ENCODE measurements at places on chromosomes 4 and X. TPM values are rescaled to one million over a fixed set of nuclear protein-coding genes. Genes with fewer than 3 reads are reported as not detected.

DNA sequence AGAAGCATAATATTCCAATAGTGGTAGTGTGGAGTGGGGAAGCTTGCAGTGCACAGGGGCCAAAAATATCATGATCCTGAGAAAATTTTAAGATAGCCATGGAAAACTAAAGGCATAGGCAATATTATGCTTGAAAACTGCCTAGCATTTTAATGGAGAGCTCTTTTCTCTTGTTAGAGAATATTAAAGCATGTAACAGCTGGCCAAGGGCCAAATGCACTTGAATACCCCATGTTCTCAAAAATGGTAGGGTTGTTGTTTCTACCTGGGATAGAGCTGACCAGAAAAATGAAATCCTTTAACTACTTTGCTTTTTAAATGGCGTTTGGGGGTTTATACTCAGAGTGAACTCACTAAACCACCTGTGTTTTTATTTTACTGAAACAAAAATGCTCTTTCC, 739.6 kb upstream of the SLIT2 start:
- no peak for DNase-seq

DNA sequence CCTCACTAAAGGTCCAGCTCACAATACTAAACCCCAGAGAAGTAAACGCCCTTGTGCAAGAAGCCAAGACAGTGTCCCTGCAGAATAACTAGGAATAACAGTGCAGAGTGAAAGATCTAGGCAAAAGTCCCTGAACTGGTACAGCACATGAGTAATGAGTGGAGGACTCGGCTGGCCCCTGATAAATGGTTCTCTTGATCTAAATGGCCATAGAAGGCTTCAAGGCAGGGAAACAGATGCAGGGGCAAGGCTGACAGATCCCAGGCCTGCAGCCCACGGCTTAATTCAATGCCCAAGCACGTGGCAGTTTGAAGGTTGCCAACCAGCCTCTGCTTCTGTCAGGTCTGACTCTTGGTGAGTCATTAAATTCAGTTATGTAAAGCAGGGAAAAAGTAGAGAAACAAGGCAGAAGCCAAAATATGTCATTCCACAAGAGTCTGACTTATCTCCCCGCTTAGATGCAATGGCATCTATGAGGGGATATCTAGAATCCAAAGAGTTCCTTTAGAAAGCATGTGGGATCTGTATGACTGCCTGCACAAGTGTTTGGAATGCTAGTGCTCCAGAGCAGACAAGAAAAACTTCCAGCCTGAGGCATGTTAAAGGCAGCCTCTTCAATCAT, 121.3 kb downstream of the PRDM5 start:
- no peak for DNase-seq

DNA sequence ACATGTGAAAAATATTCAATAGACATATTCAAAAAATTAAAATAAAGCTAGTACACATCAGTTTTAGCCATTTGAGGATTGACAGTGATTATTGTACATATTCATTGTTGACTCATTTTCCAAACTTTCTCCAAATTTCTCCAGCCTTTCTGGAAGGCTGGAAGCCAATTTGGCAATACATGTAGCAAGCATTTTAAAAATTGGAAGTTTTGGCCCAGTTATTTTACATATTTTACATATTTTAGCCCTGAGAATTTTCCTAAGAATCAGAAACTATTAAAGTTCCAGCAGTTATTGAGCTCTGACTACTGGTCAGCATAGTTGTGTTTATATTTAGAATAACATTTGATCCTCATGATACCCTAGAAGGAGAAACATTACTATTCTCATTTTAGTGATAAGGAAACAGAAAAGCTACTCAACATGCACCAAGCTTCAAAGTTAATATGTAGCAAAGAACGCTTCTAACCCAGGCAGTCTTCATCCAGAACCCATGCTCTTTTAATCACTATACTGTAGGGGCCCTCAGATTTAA, 3.2 kb downstream of the CABS1 start:
- no peak for DNase-seq

DNA sequence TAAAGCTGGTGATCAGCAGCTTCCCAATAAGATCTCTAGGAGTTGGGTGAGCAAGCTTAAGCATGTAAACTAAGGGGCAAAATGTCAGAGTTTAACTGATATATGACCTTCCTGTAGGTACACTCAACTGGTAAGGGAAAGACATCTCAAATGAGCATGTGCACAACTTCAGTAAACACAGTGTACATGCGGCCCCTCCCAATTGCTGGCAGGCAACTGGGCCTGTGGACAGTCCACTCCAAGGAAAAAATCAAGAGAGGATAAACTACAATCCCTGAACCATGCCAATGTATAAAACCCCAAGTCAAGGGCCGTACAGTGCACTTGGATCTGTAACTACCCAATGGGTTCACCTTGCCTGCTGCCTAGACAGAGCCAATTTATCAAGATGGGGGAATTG, 4.9 kb upstream of the NAA11 start:
- no peak for DNase-seq

DNA sequence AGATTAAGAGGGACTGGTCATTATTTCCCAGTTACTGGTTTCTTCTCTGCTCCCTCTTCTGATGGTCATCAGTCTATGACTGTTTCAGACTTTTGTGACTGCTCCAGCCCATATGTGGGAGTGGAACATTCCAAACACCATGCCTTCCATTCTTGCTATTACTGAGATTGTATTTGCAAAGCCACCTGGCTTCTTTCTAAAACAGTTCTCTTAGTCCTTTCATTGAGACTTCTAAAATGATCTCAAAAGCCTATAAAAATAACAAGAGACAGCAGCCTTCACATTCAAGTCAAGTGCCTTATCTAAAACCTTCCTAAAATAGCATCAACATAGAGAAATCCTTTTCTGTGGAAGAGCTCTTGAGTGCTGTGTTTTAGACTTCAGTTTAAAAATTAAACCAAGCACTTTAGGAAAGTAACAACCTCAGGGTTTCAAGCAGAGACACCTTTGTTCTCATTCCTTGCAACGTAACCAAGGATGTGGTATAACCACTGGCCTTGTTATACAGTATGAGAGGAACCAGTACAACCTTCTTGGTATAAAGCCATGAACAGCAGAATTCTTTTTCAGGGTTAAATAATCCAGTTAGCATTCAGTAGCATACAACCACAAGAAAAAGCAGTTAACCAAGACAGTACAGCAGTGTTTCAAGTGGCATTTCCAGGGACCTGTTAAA, 97.1 kb downstream of the NFKB1 start:
- no peak for DNase-seq

DNA sequence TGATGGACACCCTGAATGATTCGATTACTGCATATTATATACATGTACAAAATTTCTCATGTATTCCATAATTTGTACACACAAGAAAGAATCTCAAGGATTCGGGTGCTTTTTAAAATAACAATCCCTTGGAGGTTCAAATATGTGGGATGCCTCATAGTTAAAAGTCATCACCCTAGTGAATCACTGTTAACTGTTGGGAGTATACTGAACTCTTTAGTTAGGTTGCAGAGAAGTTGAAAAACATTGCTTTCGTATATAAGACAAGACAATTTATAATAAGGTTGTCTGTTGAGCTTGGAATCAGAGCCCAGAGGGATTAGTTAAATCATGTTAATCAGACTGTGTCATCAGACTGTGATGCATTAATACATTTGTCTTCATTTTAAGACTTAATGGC, 15.6 kb downstream of the DCK start:
- DNase-seq: no peak

- DNase-seq: no peak
Observed at GRCh38 chr4:78667325-78667724, 108.8 kb upstream of the BMP2K start.

DNA sequence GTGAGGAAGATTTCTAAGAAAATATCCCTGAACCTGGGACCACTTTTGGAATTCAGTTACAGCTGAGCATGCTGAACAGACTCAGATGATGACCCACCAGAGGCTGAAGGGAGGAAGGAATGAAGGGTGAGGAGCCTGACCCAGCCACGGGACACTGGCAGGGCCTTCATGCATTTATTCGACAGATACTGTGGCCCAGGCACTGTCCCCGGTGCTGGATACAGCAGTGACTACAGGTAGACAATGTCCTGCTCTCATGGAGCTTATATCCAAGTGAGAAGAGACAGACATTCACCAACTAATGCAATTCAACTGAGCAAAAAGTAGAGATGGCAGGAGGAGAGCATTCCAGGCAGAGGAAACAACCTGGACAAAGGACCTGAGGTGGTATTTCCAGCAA, 2.2 kb upstream of the IQSEC2 start:
- no peak for DNase-seq

GABRA4 gene
- 1.2 TPM for total RNA-seq

FUNDC1 gene
- total RNA-seq: 26.4 TPM

GSX2 gene
- total RNA-seq: not detected

GDPD2 gene
- total RNA-seq: 0.32 TPM

Measured in mucosa of gallbladder (tissue), 1 donor.